ENCODE measurements at places on chromosomes 3 and 15.

- DNase-seq, result peak; percentile 96
Measured at GRCh38 chr15:48868536-48868935, 9.4 kb upstream of the EID1 start.

- DNase-seq, result peak; percentile 59
Measured at GRCh38 chr3:175199961-175200360, 340.8 kb downstream of the NAALADL2 start.

DNA sequence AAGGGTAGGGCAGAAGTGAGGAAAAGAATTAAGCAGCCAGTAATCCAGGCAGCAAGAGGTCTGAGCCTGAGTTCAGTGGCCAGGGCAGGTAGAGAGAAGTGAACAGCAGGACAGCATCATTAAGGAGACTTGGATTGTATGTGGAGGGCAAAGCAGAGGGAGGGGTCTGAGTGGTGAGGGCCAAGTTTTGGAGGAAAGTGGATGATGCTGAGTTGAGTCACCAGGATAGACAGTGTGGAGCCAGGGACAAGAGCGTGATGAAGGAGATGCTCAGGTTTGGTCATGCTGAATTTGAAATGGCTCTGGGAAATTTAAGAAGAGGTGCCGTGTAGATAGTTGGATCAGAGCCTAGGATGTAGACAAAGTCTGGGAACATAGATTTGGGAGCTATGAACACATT lies 93.1 kb downstream of the ARHGEF26 start:
- no peak for DNase-seq

- no peak for DNase-seq
Measured at GRCh38 chr3:129612534-129613366, 6.3 kb upstream of the PLXND1 start.

DNA sequence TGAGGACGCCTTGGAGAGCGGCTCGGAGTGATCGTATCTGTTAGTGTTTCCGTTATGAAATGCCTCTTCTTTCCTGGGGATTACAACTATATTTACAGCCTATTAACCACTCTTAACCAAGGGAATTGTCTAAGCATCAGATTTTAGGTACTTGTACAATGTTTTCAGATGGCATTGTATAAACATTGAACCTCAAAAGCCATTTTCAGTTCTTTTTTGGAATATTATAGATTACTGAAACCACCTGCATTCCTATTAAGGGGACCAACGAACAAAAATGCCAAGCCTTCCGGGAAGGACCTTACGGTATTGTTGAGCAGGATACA lies 1.1 kb downstream of the NEO1 start:
- DNase-seq, result no peak

DNA sequence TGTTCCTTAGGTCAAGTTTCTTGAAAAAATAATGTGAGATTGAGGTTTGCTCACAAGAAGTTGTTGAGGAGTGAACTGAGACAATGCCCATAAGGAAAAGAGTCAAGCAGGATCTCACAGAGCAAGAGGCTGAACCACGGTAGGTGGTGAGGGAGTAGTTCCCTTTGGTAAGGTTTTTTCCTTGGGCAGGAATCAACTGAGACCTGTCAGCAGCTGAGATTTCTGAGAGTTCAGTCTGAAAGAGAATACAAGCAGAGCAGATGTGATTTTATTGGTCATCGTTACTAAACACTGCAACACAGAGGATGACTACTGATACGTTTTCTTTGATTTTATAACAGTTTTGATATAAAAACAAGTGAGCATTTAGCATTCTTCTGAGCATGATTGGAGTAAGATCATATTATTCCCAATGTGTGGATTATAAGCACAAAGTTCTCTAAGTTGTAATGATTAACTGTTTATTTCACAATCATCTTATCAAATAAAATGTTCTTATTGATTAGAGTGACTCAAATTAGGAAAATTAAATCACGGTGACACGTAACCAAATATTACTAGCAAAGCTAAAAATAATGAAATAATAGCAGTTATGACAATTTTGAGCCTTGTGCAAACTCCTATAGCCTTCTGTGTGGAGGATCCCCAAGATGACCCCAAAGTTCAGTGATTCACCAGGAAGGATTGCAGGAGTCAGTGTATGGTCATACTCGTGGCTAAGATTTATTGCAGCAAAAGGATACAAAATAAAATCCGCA lies 346.2 kb upstream of the ZNF717 start:
- DNase-seq, result peak; percentile 83

DNA sequence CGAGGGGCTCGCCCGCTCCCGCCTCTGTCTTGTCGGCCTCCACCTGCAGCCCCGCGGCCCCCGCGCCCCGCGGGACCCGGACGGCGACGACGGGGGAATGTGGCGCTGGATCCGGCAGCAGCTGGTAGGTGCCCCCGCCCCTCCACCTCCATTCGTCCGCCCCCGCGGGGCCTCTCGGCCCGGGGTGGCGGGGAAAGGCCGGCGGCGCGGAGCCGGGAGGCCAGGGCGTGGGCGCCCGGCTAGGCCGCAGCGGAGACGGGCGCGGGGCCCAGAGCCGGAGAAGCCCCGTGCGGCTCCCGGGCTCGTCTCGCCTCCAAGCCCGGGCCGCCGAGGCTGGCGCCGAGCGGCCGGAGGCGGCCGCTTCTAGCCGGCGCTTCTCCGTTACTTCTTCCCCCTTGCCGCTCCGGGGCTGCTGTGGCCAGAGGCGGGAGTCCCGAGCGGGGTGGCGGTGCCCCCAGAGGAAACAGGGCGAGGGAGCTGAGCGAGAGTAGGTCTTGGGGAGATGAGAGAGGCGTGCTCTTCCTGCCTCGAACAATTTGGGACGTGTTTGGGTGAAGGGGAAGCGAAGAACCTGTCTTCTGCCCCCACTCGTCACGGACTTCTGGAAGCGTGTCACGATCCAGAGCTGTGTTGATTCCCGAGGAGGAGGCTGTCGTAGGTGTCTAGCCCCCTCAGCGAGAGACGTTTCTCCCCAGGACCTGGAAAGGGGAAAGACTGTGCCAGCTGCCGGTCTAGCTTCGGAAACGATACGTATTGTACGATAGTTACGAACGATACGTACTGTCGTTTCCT lies 555 bp downstream of the ATP11B start:
- DNase-seq, result peak; percentile 49

DNA sequence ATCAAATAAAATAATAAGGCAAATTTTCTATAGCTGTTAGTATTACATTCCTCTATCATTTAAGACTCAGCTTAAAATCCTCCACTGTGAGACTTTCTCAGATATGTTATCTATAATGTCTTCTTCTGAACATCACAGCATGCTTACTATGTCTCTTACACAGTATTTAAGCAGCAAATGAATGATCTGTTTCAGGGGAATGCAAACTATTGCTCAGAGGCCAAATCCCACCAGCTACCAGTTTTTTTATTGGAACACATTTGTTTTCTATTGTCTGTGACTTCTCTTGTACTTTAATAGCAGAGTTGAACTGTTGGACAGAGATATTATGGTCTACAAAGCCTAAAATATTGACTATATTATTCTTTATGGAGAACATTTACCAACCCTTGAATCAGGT lies 59.6 kb downstream of the C3orf38 start:
- DNase-seq, result no peak

- no peak for DNase-seq
Measured at GRCh38 chr15:76310475-76311099, 682 bp downstream of the ETFA start.

GRCh38 chr15:83404121-83404520 lies 43.0 kb upstream of the SH3GL3 start:
- no peak for DNase-seq

DNA sequence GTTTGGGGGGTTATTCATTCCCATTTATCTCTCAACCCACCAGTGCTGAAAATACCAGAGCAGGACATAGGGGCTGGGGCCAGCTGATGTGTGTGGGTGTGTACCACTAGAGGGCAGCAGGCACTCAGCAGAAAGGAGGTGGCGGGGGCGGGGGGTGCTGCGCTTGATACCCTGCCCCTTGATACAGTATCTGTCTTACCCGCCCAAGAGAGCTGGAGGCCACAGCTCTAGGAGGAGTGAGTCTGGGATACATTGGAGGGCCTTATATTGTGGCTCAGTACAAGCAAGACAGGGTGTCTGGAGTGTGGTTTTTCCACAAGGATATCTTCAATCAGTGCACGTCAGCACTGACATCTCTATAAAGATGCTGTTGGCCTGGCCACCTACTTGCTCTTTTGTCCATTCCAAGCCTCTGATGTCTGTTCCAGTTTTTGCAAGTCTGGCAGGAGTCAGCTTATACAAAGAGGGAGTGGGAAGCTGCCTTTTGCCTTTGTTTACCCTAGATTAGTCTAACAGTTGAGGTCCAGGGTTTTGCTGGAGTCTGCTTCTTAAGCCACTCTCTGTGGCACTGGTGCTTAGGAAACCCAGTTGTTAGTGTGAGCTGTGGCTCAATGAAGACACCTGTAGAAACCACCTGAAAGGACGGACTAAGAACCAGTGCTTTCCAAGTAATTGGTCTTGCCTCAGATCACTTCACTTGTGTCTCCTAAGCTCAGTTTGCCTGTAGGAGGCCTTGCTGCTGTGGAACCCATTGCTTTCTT lies 1.5 kb upstream of the RBM15B start:
- peak; percentile 54 for DNase-seq

GRCh38 chr3:16768014-16768413 lies 116.7 kb upstream of the PLCL2 start:
- no peak for DNase-seq

GRCh38 chr3:89360156-89360555 lies 252.7 kb downstream of the EPHA3 start:
- peak; percentile 7 for DNase-seq

GRCh38 chr15:101534376-101534970 lies 45.0 kb upstream of the PCSK6 start:
- DNase-seq, result no peak

- DNase-seq, result no peak
Measured at GRCh38 chr3:3110299-3110630, at the start of gene IL5RA. TSS of gene IL5RA (minus strand) at chr3:3110374. CDS start at chr3:3104984, 5,390 bp downstream.

GRCh38 chr3:171101982-171102641 lies 75.6 kb upstream of the SLC2A2 start:
- DNase-seq, result peak; percentile 66

All from iris pigment epithelial cell (primary cell).